Vein endothelial cell (primary cell): ENCODE measurements at places on chromosomes 1 and 21. TPM values are rescaled to one million over a fixed set of nuclear protein-coding genes. Genes with fewer than 3 reads are reported as not detected.

Gene FAM72A
- 1.6 and 5.1 TPM in 2 replicates for total RNA-seq

Gene OR6N1
- not detected in 2 replicates for total RNA-seq

Gene CLCNKB
- under 0.01 TPM in 1 of 2 replicates, not detected in the other for total RNA-seq

Gene ACKR1
- total RNA-seq, result 0.10 TPM in 1 of 2 replicates, not detected in the other

Gene SERTAD4
- total RNA-seq, result 3.2 and 3.3 TPM in 2 replicates

Gene EPHA8
- total RNA-seq, result not detected in 2 replicates

Gene INAVA
- not detected in 2 replicates for total RNA-seq

Gene FCGR3A
- under 0.01 TPM in 1 of 2 replicates, not detected in the other for total RNA-seq

Gene PEAR1
- total RNA-seq, result 46.9 and 49.6 TPM in 2 replicates

Gene SFN
- total RNA-seq, result 0.10 TPM in 1 of 2 replicates, not detected in the other

Gene INSRR
- total RNA-seq, result not detected in 2 replicates

Gene KRTAP15-1
- total RNA-seq, result not detected in 2 replicates

Gene RIPPLY3
- total RNA-seq, result not detected in 2 replicates

Gene PRR9
- total RNA-seq, result not detected in 2 replicates

Gene BGLAP
- total RNA-seq, result 0.19 and 0.33 TPM in 2 replicates

Gene GSTM5
- total RNA-seq, result under 0.01 and 0.10 TPM in 2 replicates

Gene RRAGC
- total RNA-seq, result 16.3 and 28.2 TPM in 2 replicates

Gene SYT2
- not detected in 2 replicates for total RNA-seq

Gene CATSPERE
- total RNA-seq, result 0.98 and 4.9 TPM in 2 replicates

Gene ZNF683
- total RNA-seq, result not detected in 2 replicates

Gene MX1
- 3.3 and 4.7 TPM in 2 replicates for total RNA-seq

Gene TEKT2
- total RNA-seq, result 0.10 and 0.33 TPM in 2 replicates

Gene DNASE2B
- not detected in 2 replicates for total RNA-seq

Gene FAM3B
- total RNA-seq, result not detected in 2 replicates

Gene F13B
- total RNA-seq, result not detected in 2 replicates

Gene OR4F29
- 0.19 and 0.65 TPM in 2 replicates for total RNA-seq

Gene LCE3E
- not detected in 2 replicates for total RNA-seq

Gene DTL
- total RNA-seq, result 13.4 and 28.4 TPM in 2 replicates

Gene VHLL
- 0.33 TPM in 1 of 2 replicates, not detected in the other for total RNA-seq

Gene CNTN2
- not detected in 2 replicates for total RNA-seq

Gene FLG2
- total RNA-seq, result not detected in 2 replicates

Gene SIK1
- total RNA-seq, result 2.0 and 15.7 TPM in 2 replicates

Gene DNAI4
- 1.6 and 2.6 TPM in 2 replicates for total RNA-seq

Gene IGFN1
- not detected in 2 replicates for total RNA-seq

Gene C8A
- not detected in 2 replicates for total RNA-seq
